Substantia nigra (tissue), 51 donors: ENCODE measurements at places on chromosomes 1 and 21.

DNA sequence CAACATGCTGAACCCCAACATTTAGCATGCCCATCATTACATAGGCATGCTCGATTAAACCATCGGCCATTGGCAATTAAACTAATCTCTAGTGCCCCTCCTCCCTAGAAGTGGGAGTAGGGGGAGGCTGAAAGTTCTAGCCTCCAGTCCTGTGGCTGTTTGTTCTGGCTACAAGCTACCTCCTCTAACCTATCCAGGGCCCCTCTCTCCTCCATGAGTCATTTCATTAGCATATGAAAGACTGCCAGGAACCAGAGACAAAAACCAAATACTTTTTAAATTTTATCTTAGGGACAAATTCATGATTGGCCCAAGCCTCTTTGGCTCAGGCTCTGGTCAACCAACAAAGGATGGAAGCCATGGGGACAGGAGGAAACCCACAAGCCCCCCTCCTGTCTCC is 231.1 kb downstream of the CACNA1E start:
- no peak for DNase-seq

DNA sequence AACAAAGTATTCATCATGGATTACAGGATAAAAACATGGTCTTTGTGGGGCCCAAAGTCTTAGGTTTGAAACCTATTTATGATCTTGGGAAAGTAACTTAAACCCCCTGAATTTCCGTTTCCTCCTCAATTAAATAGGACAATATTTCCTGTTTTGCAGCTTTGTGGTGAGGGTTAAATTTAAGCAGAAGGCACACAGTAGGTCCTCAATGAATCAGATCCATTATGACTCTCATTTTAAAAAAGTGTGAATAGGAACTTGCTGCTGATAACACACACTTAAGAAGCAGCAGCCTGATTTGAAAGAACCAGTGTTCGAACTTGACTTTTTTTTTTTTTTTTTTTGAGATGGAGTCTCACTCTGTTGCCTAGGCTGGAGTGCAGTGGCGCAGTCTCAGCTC is 41.4 kb upstream of the VASH2 start:
- no peak for DNase-seq

DNA sequence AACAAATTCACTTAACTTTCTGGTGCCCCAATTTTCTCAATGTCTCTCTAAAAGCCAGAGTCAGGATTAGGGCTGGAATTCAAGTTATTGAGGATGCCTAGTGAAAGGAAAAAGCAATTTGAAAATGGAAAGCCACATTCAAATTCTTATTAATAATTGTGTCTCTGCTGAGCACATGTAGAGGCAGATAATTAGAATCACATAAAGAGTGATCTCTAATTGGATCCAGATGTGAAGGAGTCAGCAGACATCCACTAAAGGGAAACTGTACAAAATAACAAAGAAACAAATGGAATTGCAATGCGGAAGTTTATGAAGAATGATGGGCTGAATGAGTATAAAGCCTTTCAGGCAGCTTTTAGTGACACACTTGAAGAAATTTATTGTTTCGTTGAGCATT is 482.6 kb downstream of the TTLL7 start:
- DNase-seq: no peak

- DNase-seq: no peak
Observed at GRCh38 chr1:156128654-156129597, 14.4 kb downstream of the LMNA start.

DNA sequence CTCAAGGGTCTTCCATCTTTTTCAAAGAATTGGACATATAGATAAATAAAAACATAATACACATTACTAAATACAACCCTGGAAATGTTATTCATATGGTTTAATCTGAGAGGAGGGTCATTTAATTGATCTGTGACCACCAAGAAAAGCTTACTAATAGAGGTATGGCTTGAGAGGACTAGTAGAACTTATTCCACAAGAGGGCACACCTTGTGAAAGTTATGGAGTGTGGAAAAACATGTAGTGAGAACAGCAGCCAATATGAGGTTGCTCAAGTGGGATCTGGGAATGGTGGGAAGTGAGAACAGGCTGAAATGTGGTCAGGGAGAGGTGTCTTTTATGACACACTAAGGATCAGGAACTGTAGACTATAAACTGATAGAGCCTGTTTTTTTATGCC is 973.5 kb upstream of the B3GALT2 start:
- no peak for DNase-seq

DNA sequence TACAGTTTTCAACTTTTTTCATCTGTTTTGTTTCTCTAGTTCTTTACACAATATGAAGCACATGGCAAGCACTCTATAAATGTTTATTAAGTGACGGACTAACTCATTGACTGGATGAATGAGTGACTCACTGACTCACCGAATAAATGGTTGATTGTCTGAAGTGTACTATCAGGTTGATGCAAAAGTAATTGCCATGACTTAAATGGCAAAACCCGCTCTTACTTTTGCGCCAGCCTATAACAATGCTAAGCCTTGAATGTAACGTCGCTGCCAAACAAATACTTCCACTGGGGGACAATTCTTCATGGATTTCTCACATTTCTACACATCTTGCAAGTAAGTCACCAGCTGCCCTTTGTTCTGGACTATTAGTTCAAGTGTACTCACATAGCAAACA is 109.0 kb upstream of the KCTD3 start:
- DNase-seq: no peak

GRCh38 chr1:46421739-46422138 is 27.6 kb downstream of the FAAH start:
- no peak for DNase-seq

- no peak for DNase-seq
Observed at GRCh38 chr1:208562151-208562960, 318.2 kb upstream of the PLXNA2 start.

GRCh38 chr1:200150006-200150405 is 122.5 kb downstream of the NR5A2 start:
- DNase-seq: no peak

DNA sequence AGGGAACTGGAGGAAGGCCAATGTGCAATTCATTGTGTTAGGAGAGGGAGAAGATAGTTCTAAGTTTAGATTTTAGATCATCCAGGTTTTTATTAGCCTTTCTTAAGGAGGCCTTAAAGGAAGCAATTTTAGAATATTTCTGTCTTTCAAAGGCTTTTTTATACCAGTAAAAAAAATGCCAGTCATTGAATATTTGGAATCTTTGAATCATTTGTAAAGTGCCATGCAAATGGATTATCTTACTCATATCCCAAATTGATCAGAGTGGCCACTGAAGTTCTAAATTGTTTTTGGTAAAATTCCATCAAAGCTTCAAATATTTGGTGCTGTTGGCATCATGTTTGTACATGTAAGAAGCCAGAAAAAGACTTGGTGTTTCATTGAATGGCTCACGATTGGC is 244.8 kb downstream of the RPS6KC1 start:
- DNase-seq: no peak

- no peak for DNase-seq
Observed at GRCh38 chr1:2578758-2579118, 7.8 kb upstream of the PRXL2B start.

- no peak for DNase-seq
Observed at GRCh38 chr1:195122497-195122896, 1485.7 kb downstream of the KCNT2 start.

DNA sequence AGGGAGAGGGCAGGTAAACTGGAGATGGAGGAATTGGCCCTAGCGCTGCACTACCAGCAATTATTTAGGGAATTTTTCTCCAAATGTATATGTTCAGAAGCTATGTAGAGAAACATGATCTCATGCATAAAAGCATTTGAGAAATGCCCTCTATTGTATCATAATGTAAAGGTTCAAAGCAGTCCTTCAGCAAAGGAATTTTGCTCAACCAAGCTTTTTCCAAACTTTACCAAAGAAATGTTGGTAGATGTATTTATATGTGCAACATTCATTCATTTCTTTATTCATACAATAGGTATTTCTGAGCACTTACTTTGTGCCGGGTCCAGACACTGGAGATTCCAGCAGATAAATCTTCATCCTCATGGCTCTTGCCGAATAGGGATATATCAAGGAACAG is 64.4 kb downstream of the XCL1 start:
- DNase-seq: no peak

- no peak for DNase-seq
Observed at GRCh38 chr1:1318131-1318652, 6.3 kb downstream of the INTS11 start.

DNA sequence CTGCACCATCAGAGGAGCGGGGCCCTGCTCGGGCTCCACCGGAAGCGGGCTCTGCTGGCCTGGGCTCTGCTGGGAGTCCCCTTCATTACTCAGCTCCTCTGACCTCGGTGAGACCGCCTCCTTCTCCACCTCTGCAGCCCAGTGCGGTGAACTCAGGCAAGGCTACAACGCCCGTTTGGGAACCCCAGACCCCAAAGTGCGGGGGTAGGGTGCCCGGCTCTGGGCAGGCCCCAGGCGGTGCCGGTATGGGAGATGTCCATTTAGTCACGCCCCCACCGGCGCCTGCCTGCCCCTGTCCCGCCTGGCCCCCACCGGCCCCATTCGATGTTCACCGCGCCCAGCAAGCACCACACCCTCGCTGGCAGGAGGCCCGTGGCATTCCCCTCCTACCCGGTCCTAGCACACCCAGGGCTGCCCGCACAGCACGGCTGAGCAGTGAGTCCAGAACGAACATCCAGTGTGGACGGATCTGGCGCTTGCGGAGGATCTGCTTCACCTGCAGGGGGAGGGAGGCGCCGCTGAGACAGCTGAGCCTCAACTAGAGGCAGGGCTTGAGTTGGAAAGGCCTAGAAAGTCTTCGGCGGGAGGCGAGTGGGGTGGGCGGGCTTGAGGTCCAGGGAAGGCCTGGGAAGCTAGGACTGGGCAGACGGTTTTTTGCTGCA is 10.0 kb downstream of the MAP3K6 start:
- DNase-seq: no peak

DNA sequence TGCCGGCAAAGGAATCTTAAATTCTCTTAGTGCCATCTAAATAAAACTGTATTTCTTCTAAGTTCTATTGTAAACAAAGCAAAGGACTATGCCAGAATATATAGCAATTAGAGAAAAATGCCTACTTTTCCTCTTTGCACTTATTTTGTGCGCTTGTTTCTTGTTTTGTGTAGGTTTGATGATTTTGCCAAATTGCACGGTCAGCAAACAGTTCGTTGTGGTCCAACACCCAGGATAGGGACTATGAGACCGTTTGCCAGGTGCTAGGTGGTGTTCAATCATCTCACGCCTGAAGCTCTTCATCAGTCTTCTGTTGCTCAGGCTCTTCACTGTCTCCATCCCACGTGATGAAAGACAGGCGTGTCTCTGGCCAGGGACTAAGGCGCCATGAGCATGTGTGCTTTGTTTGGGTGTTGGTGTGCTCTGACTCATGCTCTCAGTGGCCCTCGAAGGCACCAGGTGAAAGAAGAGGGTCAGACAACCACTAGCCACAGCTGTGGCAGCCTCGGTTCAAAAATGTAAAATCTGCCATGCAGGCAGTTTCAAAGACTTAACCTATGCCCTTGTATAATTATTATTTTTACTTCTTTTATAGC is 36.9 kb upstream of the KCNE1 start:
- DNase-seq: no peak

DNA sequence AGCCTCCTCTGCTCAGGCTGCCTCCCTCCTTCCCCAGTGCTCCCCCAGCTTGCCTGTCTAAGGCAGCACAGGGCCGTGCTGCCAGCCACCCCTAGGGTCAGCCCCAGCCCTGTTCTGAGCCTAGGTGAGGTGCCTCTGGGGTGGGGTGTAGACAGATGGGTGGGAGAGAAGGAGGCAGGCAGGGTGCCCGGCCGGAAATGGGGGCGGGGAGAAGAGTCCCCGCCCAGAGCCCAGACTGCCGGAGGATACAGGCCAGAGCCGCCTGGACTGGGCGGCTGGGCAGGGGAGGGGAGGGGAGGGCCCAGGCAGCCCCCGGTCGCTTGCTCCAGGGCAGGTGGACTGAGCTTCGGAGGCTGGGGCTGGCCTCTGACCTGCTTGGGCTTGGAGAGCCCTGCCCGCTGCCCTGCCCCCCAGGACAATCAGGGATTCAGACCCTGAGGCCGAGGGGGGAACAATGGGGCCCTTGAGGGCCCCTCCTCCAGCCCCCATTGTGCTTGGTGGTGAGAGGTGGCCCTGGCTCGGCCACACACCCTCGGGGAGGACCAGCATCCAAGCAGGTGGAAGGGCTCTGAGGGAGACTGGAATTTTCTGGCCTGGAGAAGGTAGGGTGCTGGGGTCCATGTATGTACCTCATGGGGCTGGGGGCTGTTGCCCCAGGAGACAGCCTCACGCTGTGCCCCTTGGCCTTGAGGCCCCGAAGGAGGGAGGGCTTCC is at the start of gene GJC2:
TSS of gene GJC2 (plus strand) at position 525 of the 714 bp plus-strand sequence. CDS start 7,829 bp downstream, outside the sequence.
- peak; percentile 26 for DNase-seq

DNA sequence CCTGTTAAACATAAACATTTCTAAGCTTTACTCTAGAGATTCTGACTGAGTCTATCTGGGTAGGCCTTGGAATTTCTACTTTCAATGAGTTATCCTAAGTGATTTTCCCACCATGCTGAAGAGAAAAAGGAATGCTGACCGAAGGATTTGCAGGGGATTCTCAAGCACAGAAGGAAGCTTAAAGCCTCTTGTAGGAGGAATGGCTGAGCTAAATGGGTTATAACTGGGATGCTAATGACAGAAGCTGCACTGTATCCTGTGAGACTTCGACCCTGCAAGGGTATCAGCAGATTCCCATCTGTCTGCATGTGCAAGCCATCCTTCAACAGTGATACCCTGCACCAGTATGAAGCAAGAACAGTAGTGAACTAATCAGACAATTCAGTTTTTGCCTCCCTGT is 35.4 kb downstream of the SLC35D1 start:
- DNase-seq: no peak

- no peak for DNase-seq
Observed at GRCh38 chr21:42315296-42315891, at the start of gene TFF3. TSS of gene TFF3 (minus strand) at chr21:42315409. CDS start at chr21:42315374, 35 bp downstream.

DNA sequence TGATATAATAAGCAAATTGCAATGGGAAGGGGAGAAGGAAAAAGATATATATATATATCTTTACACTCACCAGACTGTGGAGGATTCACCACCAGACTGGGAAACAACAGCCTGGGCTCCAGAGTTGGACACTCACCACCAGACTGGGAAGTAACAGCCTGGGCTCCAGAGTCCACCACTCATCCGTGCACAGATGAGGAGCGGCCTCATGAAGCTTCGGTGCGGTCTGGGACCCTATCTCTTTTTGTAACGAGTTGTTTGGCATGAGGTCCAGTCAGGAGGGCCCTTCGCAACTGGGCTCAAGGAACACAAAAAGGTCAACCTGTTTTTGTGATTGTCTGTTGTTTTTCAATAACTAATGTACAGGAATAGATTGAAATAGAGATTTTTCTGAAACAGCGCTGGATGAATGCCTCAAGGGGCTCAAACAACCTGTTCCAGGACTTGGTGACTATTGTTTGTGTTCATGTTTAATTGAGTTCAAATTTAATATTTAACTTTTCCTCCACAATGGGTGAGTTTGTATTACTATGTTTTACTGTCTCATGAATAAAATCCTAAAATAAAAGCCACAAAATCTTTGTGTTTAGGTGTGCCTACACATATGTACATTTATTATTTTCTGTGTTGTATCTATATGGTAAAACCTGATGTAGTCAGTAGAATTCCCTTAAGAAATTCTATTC is 40.1 kb downstream of the S100A10 start:
- DNase-seq: no peak

GRCh38 chr1:181149326-181150125 is 61.0 kb downstream of the IER5 start:
- DNase-seq: no peak

GRCh38 chr1:12158357-12159092 is 8.3 kb upstream of the TNFRSF1B start:
- DNase-seq: no peak
